ENCODE measurements at places on chromosomes 12 and 14.

DNA sequence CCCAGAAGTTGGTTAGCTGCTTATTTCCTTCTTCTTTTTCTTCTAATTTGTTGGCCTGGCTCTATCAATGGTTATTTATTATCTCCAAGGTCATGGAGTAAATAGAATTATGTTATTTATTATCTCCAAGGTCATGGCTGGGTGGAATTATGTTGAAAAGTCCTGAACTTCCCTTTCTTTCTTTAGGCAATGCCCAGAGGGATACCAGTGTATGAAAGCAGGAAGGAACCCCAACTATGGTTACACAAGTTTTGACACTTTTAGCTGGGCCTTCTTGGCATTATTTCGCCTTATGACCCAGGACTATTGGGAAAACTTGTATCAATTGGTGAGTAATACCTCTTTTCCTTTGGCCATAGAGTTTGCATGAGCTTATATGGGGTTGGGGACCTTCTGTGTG, 111.6 kb downstream of the SCN8A start:
- DNase-seq, result no peak

- peak; percentile 23 for DNase-seq
Observed at GRCh38 chr14:46344327-46344937, 307.1 kb downstream of the RPL10L start.

DNA sequence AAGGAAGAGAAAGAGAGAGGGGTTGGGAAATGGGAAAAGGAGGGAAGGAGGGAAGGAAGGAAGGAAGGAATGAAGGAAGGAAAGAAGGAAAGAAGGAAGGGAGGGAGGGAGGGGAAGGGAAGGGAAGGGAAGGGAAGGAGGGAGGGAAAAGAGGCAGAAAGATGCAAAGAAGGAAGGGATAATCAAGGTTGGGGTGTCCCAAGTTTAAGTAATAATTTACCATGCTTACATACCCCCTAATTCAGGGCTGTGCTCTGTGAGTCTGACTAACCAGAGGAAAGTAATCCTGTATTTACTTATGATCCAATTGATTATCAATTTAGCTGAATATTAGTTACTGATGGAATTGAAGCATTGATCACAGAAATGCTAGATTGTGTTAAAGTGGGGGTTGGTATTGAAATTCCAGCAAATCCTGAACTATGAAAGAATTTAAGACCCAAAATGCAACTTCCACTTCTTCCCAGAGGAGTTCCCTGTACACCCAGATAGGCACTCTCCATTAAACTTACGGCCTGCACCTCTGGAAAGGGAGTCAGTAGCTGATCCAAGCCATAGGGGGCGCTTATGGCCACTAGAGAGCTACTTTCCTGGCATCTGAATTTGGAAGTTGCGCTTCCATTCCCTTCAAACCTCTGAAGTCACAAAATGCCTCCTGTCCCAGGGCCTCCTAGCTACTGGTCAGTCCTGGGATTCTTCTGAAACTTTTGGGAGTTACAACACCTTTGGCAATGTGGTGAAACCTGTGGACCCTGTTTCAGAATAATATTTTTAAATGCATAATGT, 162.7 kb upstream of the PWP1 start:
- no peak for DNase-seq

DNA sequence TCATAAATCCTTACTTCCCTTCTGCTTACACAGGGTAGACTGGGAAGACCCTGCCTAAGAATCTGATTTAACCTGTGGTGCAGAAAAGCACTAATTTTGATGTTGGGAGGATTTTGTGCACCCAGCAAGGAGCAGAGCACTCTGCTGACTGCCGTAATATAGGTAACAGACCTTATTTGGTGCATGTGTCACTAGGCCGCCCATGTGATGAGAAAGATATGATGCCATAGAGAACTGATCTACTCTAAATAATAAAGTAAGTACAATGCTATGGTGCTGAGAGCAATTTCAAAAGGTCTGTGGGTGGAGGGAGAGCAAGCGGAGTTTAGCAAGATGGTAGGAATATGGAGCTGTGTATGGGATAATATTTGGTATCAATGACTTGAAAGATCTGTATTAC, 1663.6 kb upstream of the SEL1L start:
- DNase-seq, result no peak

GRCh38 chr12:104602896-104603295, 146.1 kb downstream of the CHST11 start:
- DNase-seq, result no peak

DNA sequence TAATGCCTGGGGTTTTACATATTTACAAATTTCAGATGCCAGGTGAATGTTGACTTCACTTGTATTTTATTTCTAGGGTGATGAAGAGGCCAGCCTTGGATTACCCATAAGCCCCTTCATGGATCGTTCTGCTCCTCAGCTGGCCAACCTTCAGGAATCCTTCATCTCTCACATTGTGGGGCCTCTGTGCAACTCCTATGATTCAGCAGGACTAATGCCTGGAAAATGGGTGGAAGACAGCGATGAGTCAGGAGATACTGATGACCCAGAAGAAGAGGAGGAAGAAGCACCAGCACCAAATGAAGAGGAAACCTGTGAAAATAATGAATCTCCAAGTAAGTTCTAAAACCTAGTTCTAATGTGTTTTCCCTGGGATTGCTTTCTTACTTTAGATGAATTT, 41.3 kb upstream of the SLCO1C1 start:
- no peak for DNase-seq

- DNase-seq, result no peak
Observed at GRCh38 chr14:22519877-22520685, 68.9 kb downstream of the DAD1 start.
